NCI-H187 (cell line): ENCODE measurements at places on chromosomes 1 and 21.

DNA sequence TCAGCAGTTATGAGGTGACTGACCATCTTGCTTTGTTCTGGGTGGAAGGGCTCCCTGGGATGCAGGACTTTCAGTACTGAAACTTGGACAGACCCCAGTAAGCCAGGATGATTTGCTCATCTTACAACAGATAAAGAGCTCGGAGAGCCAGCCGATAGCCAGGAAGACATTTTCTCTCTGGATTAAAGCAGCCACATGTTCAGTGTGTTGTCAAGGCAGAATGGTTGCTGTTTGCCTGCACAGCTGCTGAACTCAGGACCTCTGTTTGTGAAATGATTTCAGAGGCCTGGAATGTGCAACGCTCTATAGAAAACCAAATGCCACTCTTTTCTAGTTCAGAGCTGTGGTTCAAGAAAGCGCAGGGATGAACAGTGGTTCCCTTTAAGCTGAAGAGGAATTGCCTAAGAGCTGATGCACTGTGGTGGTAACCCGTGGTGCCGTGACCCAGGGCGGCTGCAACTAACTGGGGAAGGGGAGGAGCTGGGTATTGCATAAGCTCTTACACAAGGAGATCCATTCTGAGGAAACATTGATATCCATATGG lies 40.7 kb downstream of the CASQ2 start:
- no peak for DNase-seq

GRCh38 chr1:164210211-164210739 lies 348.7 kb upstream of the PBX1 start:
- no peak for DNase-seq

GRCh38 chr1:35650416-35650815 lies 9.1 kb upstream of the PSMB2 start:
- DNase-seq = no peak

- no peak for DNase-seq
Measured at GRCh38 chr1:221886311-221886710, 144.4 kb upstream of the DUSP10 start.

- no peak for DNase-seq
Measured at GRCh38 chr1:231862611-231863010, 236.0 kb downstream of the DISC1 start.

GRCh38 chr1:14591600-14591999 lies 6.9 kb upstream of the KAZN start:
- no peak for DNase-seq

DNA sequence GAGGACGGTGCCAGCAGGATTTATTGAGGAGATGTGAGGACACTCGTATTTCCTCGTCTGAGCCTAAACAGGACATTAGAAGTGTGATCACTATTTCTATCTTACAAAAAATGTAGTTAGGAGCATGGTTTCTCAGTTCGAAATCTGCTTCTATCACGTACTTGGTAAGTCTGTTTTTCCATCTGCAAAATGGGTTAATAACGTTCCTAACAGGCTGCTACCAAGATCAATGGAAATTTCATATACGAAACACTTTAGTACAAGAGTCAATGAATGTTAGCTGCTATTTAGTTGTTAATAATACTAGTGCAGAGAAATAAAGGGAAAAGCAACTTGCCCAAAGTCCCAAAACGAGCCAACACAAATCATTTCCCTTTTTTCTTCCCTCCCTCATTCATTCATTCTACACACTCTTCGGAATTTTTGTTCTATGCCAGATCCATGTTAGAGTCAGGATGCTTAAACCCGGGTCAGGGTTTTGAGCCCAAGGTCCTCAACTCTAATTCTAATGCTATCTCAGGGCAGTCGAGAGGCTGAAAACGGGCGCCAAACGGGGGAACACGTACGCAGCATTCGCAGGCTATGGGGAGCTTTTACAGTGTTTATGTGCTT lies 608 bp downstream of the SNRNP40 start:
- no peak for DNase-seq

- DNase-seq = no peak
Measured at GRCh38 chr1:172642970-172643369, 15.9 kb upstream of the FASLG start.

GRCh38 chr1:44970317-44970716 lies 16.1 kb downstream of the EIF2B3 start:
- no peak for DNase-seq

GRCh38 chr1:58715108-58715507 lies 15.2 kb upstream of the MYSM1 start:
- no peak for DNase-seq

DNA sequence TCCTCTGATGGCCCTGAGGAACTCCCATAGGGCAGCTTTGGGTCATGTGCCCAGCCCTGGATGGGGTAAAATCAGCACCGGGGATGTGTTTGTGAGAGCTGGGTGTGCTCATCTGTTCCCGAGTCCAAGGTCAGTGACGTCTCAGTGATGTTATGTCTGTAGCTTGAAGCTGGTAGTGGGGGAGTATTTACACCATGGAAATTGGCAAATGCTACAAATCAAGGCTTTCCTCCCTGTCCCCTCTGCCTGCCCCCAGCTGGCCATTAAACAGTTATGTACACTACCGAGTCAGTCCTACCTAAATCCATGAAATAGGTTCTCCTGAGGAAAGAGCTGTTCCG lies 117.8 kb upstream of the SLC25A33 start:
- no peak for DNase-seq

DNA sequence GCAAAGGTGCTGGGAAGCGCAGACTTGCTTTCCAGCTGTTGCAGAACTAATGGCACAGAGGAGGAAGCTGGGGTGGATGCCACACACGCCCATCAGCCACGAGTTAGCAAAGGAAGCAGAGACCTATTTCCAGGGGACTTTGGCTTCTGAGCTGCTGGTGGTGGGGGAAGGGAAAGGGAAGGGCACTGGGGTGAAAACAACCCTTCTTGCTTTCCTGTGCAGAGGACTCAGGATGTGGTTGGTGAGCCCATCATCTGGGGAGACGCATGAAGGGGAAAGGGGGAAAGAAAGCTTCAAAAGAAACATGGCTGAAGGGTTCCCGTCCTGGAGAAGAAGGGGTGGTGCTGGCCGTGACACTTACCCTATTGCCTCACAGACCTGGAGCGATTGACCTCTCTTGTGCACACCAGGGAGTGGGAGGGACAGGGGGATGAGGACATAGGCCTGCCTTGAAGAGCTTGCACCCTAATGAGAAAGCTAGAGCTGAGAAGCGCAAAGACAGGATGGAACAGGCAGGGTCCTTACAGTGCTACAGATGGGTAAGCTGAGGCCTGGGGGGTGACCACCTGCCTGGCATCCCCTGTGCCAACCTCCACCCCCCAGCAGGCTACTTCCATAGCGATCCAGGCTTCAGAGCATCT lies 140.8 kb upstream of the RAB4A start:
- DNase-seq = no peak

DNA sequence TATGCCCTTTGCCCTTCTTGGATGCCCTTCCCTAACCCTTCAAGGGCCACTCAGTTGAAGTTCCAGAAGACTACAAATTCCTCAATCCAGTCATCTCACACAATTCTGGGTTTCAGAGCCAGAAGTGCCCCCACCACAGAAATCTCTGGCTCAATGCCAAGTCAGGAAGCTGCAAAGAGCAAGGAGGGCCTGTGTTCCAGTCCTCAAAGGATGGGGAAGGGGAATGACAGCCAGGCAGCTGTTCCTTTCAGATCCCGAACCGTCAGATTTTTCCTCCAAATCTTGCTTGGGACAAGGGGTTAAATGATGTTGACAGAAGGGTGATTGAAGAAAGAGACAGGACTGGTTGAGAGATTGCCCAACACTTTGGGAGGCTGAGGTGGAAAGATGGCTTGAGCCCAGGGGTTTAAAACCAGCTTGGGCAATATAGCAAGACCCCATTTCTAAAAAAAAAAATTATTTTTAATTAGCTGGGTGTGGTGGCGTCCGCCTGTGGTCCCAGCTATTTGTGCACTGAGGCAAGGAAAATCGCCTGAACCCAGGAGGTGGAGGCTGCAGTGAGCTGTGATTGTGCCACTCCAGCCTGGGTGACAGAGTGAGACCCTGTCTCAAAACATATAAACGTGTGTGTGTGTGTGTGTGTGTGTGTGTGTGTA lies 716 bp upstream of the HPDL start:
- DNase-seq = no peak

DNA sequence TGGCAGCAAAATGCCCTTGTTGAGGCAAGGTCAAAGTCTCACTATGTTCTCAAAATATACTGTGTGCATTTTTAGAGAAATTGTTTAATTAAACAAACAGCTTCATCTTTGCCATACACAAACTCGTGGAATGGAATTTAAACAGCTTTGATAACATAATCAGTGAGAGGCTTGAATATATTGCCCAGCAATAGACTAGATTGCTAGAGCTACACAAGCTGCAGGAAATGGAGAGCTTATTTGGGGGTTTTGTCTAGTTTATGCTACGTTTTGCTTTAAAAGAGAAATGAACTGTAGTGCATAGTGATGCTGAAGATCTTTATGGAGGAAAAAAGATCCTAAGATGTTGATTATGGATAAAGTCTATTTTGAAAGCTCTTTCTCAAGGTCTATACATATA lies 166.8 kb upstream of the HMCN1 start:
- DNase-seq = no peak

DNA sequence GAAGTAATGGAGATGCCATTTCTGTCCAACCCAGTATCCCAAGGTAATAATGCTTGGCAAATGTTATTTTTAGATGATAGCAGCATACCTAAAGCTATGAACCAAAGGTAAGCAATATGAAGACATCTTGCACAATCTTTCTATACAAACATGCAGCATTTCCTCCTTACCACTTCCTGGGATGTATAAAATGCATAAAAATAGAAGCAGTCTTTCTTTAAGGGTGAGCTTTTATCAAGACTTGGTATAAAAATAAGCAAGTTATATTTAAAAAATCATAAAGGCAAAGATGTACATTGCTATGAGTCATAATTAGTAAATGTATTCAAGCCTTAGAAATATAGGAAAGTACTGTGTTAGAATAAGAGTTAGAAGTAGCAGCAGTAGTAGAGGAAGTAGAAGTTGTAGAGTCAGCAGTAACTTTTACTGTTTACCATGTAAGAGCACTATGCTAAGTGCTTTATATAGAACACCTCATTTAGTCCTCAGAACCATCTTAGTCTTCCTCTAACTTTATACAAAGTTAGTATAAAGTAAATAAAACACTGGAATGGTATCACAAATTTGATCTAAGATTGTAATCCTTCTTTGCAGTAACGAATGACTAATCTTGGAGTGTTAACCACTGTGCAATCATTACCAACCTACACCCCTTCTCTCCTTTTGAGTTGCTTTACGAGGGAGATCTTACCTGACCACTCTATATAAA lies 371.3 kb downstream of the VAV3 start:
- DNase-seq = no peak

DNA sequence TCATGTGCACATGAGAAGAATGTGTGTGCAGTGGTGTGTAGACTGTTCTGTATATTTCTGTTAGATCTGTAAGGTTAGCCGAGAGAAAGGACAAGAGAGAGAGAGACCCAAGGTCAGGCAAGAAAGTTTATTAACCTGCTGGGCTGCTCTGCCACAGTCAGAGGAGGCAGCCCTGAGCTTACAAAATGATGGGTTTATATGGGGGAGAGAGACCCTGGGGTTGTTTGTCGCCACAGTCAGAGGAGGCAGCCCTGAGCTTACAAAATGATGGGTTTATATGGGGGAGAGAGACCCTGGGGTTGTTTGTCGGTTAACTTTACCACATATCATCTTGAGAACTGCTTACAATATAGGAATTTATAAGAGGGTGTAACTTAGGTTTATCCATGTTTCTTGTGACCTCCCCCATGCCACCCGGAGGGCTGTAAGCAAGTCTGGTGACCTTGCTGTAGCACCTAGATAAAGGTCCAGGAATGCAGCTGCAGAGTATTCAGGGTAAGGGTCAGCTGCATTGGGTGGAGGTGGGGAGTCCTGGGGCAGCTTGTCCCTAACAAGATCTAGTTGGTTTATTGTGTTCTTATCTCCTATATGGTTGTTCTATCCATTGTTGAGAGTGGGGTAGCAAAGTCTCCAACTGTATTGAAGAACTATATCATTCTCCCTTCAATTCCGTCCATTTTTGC lies 9.3 kb upstream of the ZBTB40 start:
- no peak for DNase-seq

DNA sequence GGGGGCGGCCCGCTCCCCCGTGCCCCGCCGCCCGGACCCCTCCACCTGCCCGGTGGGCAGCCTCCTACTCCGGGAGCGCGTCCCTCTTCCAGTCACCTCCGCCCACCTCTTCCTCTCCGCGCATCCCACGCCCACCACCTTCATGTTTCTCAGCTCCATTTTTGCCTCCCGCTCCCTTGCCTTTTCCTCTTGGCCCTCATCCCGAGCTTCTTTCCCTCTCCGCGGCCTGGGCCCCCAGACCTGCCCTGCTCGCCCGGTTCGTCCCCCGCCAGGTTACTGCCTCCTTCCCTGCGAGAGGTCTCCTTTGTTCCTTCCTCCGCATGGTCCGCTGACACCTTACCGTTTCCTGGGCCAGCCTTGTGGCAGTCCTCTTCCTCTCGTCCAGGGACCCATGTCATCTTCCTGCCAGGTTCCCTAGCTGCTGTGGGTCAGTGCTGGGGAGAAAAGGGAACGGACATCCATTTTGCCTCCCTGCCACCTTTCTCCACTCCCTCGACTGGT lies 563 bp downstream of the QSOX1 start:
- DNase-seq = no peak

DNA sequence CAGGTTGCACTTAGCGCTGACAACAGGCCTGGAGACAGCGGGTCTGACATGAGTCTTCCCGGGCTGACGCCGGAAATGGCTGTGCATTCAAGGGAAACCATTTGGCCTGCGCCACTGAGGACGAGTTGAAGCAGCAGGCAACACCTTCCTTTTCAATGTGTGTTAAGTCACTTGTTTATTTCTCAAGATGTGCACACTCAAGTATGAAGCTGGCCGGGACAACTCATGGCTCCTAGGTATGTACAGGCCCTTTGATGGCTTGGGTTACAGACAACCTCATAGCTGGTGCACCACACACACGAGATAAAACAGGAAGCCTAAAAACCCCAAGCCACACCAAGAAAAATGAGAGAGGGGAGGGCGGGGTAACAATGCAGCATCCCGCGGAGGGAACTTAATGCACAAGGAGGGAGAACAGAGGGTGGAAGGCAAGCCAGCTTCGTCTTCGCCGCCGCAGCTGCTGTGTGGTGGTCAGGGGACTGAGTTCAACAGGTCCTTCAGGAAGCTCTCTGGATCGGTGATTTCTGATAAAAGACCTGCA lies 118.0 kb upstream of the IFFO2 start:
- no peak for DNase-seq
